ENCODE measurements at places on chromosomes 5 and 9.

- DNase-seq, result no peak
Measured at GRCh38 chr9:85215416-85215815, 526.3 kb downstream of the AGTPBP1 start.

GRCh38 chr5:58135571-58136335 lies 324.1 kb downstream of the PLK2 start:
- DNase-seq, result no peak

- no peak for DNase-seq
Measured at GRCh38 chr5:103101079-103101750, 18.7 kb downstream of the GIN1 start.

GRCh38 chr9:22119522-22120158 lies 110.5 kb upstream of the CDKN2B start:
- DNase-seq, result peak; percentile 8

DNA sequence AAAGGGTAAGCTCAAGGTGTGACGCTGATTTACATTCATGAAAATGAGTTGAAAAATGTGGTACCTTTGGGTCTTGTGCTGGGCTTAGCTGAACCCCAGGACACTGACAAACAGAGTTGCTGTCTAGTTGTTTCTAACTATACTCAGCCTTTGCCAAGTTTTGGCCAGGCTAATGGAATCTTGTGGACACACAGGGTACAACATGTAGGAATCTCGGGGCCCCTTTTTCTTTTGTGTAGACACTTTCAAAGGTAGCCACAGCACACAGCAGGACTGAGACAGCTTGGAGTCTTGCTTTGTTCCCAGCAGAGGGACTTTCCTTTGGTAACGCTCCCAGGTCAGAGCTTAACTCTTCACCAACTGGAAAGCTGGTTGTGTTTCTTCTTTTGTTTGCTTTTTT lies 7.8 kb downstream of the LIX1 start:
- DNase-seq, result no peak

DNA sequence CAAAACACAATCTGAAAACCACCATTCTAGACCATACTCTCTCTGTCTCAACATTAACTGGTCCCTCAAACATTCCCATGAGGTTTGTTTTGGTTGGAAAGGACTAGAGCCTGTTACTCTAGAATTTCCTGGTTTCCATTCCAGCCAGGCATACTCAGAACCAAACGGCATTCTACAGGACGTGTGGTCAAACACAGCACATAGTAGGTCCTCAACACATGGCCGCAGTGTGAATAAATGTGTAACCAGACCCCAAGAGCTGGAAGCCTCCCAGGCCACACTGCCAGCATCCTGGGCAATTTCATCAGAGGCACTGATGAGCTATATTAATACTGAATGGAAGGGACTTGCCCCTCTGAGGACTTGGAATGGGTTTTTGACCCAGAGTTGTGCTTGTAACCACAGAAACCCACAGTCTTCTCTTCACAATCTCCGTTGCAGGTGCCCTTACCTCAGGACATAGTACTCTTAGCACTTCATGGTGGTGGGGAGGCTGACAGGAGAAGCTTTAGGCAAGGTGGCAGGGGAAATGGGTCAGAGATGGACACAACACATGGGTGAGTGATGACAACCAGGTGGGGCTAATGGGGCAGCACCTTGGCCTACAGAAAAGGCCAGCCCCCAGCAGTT lies 66.0 kb downstream of the ZNF366 start:
- DNase-seq, result no peak

Data from activated CD4-positive, alpha-beta T cell treated with anti-CD3 and anti-CD28 coated beads for 48 hours (primary cell).